Mesangial cell (primary cell): ENCODE measurements at places on chromosomes 1 and 21. TPM values are rescaled to one million over a fixed set of nuclear protein-coding genes. Genes with fewer than 3 reads are reported as not detected.

The MYBPH gene
- not detected in 2 replicates for total RNA-seq

The CELA3A gene
- total RNA-seq, result not detected in 2 replicates

The HLX gene
- 2.8 and 3.9 TPM in 2 replicates for total RNA-seq

The SUMO3 gene
- total RNA-seq, result 51.8 and 69.6 TPM in 2 replicates

The TDRD5 gene
- total RNA-seq, result not detected in 2 replicates

The PLA2G5 gene
- not detected in 2 replicates for total RNA-seq

The TAS1R1 gene
- total RNA-seq, result not detected in 2 replicates

The PLD5 gene
- total RNA-seq, result under 0.01 TPM in 1 of 2 replicates, not detected in the other

The RAB25 gene
- 0.89 and 1.3 TPM in 2 replicates for total RNA-seq

The GPX7 gene
- 55.1 and 59.7 TPM in 2 replicates for total RNA-seq

The MTR gene
- total RNA-seq, result 12.7 and 14.3 TPM in 2 replicates

The KCNE2 gene
- not detected in 2 replicates for total RNA-seq

The ATP5PF gene
- 71.0 and 83.3 TPM in 2 replicates for total RNA-seq

The SPRR2A gene
- total RNA-seq, result not detected in 2 replicates

The LAPTM5 gene
- total RNA-seq, result 0.25 and 0.33 TPM in 2 replicates

The FLG gene
- 0.51 TPM in 1 of 2 replicates, not detected in the other for total RNA-seq

The RUNX3 gene
- not detected in 2 replicates for total RNA-seq

The OR14A16 gene
- total RNA-seq, result not detected in 2 replicates

The C8B gene
- total RNA-seq, result not detected in 2 replicates

The DMBX1 gene
- total RNA-seq, result not detected in 2 replicates

The ARHGEF10L gene
- total RNA-seq, result 13.0 and 29.3 TPM in 2 replicates

The CHODL gene
- total RNA-seq, result under 0.01 and 0.13 TPM in 2 replicates

The S100B gene
- not detected in 2 replicates for total RNA-seq

The LAMC2 gene
- 43.6 and 203 TPM in 2 replicates for total RNA-seq

The LRRC71 gene
- total RNA-seq, result not detected in 2 replicates

The C1orf232 gene
- not detected in 2 replicates for total RNA-seq

The LCE1C gene
- not detected in 2 replicates for total RNA-seq

The OR2G6 gene
- total RNA-seq, result not detected in 2 replicates

The TUT4 gene
- 14.3 and 29.9 TPM in 2 replicates for total RNA-seq

The C1orf56 gene
- total RNA-seq, result 2.0 and 3.0 TPM in 2 replicates

The TCHH gene
- not detected in 2 replicates for total RNA-seq

The ZBTB8A gene
- total RNA-seq, result 3.6 and 7.7 TPM in 2 replicates

The TIE1 gene
- total RNA-seq, result 0.98 and 1.0 TPM in 2 replicates

The IL20 gene
- total RNA-seq, result not detected in 2 replicates

The TRIM63 gene
- 0.38 TPM in 1 of 2 replicates, not detected in the other for total RNA-seq

The RCSD1 gene
- 0.13 TPM in 1 of 2 replicates, not detected in the other for total RNA-seq

The CELA3B gene
- total RNA-seq, result not detected in 2 replicates
